ENCODE measurements at places on chromosomes 12 and 14. TPM values are rescaled to one million over a fixed set of nuclear protein-coding genes. Genes with fewer than 3 reads are reported as not detected.

The RND1 gene
- not detected for polyA plus RNA-seq

The CSRP2 gene
- polyA plus RNA-seq = 3.4 TPM

The CLEC4A gene
- polyA plus RNA-seq = not detected

The ADAM21 gene
- 0.05 TPM for polyA plus RNA-seq

The TGFB3 gene
- polyA plus RNA-seq = 2.0 TPM

The NPAS3 gene
- 0.04 TPM for polyA plus RNA-seq

The EPYC gene
- not detected for polyA plus RNA-seq

The ACSM4 gene
- not detected for polyA plus RNA-seq

The SALL2 gene
- polyA plus RNA-seq = 12.5 TPM

The NUAK1 gene
- not detected for polyA plus RNA-seq

The ZDHHC17 gene
- polyA plus RNA-seq = 31.9 TPM

The KRT74 gene
- not detected for polyA plus RNA-seq

The WDR20 gene
- 9.4 TPM for polyA plus RNA-seq

The SYT1 gene
- polyA plus RNA-seq = not detected

The GSC gene
- not detected for polyA plus RNA-seq

The CCT2 gene
- polyA plus RNA-seq = 365 TPM

The PUS7L gene
- polyA plus RNA-seq = 10.8 TPM

The TAS2R9 gene
- not detected for polyA plus RNA-seq

The TAS2R7 gene
- polyA plus RNA-seq = not detected

The COCH gene
- polyA plus RNA-seq = 72.1 TPM

The RAB5B gene
- polyA plus RNA-seq = 29.5 TPM

The LBHD2 gene
- not detected for polyA plus RNA-seq

The LRRC10 gene
- not detected for polyA plus RNA-seq

The PPTC7 gene
- 16.9 TPM for polyA plus RNA-seq

The SERPINA4 gene
- not detected for polyA plus RNA-seq

The TEX52 gene
- polyA plus RNA-seq = not detected

The DPF3 gene
- polyA plus RNA-seq = 1.8 TPM

The SART3 gene
- 52.6 TPM for polyA plus RNA-seq

The HOXC5 gene
- 0.44 TPM for polyA plus RNA-seq

The SLC5A8 gene
- not detected for polyA plus RNA-seq
